Stimulated activated naive CD4-positive, alpha-beta T cell treated with Interleukin-2 at 50 U/mL for 16 hours (primary cell): ENCODE measurements at places on chromosomes 2 and 18.

DNA sequence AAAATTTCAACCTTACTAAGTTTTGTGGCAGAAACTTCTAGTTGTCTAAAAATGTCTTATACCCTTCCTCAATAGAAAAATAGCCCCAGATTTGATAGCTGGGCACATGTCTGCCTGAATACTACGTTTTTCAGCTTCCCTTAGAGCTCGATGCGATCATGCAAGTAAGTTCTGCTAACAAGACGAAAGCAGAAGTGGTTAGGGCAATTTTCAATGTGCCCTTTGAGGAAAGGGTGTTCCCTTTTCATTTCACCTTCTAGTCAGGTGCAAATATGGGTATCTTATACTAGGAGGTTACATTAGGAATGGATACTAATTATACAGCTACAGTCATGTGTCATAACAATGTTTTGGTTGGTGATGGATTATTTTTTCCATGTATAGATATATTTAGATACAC lies 1572.1 kb upstream of the LRRTM1 start:
- DNase-seq, result no peak

- DNase-seq, result no peak
Observed at GRCh38 chr2:238967031-238967977, 119.4 kb downstream of the TWIST2 start.

DNA sequence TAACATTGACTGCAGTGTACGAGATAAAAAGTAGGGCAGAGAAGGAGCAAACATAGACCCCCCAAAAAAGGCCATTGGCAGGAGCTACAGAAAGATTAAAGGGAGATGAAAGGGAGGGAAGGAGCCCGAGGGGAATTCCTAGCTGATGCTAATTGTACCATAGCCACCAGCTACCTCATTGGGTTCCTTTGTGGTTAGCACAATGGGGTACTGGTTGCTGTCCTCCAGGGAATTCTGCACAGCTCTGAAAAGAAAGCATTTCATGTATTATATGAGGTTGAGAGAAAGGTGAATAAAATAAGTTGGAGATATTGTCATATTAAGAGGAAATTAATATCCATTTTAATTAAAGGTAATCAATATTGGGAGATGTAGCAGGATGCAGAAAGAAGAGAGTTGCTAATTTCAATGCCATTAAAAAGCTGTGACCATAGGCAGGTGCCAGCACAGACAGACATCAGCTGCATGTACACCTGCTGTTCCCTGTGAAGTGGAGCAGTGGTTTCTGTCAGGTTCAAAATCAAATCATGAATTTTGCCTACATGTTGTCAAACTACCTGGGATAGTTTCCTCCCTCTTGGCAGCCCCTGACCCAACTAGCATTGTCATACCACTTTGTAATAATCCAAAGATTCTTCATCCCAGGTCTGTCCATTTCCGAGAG lies 185.4 kb upstream of the DLGAP1 start:
- DNase-seq, result no peak

- DNase-seq, result no peak
Observed at GRCh38 chr2:183389546-183390080, 265.4 kb downstream of the NUP35 start.

DNA sequence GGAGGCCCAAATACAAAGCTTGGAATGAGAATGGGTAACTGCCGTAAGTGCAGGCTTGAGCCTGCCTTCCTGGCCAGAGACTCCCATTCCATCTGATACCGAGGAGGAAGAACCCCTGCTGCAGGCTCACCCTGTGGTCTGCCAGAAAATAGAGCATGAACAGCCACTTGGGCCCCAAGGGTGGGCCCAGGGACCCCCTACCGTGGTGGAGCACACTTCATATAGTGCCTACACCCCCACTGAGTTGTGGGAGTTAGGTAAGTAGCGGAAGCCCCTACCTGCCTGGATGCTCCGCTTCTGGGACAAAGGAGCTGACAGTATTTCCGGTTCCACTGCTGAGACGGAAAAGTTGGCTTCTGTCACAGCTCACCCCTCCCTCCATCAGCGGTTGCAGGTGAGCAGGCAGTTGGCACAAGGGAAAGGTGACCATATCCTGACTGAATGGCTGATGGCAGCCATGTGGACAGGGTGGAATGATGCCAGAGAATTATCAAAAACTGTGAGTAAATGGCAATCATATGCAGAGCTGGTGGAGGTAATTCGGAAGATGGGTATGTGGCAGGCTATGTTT lies 11.5 kb upstream of the C2orf42 start:
- DNase-seq, result no peak

DNA sequence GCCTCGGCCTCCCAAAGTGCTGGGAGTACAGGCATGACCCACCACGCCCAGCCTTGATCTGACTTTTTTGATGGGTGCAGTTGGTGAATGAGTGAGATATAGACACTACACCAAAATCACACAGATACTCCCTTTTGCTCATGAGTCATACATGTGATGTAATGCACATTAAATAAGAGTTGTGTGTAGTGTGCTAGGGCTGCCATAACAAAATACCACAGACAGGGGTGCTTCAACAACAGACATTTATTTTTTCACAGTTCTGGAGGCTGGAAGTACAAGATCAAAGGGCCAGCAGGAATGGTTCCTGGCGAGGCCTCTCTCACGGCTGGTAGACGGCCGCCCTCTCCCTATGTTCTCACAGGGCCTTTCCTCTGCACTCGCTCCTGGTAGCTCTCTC lies 46.6 kb downstream of the GBX2 start:
- no peak for DNase-seq

DNA sequence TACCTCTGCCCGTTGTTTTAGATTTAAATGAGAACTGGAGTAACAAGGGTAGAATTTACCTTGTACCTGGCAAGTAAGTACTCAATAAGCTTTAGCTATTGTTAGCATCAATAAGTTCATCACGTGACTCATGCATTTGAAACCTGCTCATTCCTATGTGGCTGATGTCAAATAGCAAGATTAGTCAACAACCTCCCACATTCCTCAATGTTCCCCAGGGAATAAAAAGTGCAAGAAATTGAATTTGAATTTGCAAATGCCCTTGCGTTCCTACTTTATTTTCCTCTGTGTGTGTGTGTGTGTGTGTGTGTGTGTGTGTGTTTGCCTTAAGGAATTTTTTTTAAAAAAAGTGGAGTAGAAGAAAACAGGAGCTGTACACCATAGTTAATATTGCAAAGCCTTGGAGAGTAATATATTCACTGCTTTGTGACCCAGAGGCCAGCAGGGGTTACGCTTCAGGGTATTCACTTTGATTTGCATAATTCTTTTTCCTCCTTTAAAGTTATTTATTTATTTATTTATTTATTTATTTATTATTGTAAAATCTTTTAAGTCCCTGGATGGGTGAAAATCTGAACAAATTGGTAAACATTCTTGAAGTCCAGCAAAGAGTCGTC lies 43.9 kb upstream of the DNAH7 start:
- no peak for DNase-seq

DNA sequence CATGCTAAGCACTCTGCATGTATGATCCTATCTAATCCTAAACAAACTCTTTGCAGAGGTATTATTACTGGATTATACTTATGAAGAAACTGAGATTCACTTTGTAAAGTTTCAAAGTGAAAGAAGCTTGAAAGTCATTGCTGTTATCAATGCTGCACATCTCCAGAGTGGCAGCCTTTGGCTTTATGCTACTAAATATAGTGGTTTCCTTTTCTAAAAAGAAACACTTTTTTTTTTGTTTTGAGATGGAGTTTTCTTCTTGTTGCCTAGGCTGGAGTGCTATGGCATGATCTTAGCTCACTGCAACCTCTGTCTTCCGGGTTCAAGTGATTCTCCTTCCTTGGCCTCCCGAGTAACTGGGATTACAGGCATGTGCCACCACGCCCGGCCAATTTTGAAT lies 114.9 kb upstream of the RAB27B start:
- no peak for DNase-seq

DNA sequence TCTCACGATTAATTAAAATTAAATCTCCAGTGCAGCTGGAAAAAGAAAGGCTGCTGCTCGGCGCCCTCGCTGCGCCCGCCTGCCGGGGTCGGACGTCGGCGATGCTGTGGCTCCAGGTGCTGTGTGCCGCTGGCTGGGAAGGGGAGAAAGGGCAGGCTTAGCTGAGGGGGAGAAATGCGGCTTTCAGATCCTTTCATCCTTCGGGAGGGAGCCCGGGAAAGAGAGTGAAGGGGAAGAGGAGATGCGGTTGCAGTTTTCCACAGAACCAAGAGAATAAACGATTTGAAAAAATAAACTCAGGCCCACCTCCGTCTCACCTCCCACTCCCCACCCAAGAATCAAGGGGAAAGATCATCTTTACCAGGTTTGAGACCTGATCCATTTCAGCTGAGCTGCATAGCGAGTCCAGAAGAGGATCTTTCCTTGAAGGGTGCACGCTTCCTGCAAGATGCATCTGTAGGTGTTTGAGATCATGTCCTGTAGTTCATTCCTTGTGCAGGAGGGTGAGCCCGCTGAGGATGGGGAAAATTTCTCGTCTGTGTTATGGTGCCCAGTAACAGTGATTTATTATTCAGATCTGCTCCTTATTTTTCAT lies 495 bp downstream of the TMEM169 start:
- DNase-seq, result no peak

DNA sequence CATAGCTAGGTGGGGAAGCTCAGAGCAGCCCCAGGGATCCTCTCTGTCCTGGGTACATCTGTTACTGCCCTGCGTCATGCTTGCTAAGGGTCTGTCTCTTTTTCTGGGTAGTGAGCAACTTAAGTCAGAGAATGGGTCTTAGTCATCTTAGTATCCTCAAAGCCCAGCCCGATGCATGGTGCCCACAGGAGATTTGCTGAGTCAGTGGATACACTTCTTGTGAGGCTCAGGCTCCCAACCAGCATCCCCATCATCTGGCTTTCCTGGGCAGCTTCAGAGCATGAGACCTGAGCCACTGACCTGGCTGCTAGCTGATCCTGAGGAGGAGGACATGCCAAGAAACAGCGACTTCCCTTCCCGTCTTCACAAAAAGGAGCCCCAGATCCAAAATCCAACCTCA lies 10.0 kb downstream of the FOXI3 start:
- no peak for DNase-seq

- no peak for DNase-seq
Observed at GRCh38 chr18:22093731-22094357, 75.5 kb upstream of the GATA6 start.
